ENCODE measurements at places on chromosomes 12 and 14.

DNA sequence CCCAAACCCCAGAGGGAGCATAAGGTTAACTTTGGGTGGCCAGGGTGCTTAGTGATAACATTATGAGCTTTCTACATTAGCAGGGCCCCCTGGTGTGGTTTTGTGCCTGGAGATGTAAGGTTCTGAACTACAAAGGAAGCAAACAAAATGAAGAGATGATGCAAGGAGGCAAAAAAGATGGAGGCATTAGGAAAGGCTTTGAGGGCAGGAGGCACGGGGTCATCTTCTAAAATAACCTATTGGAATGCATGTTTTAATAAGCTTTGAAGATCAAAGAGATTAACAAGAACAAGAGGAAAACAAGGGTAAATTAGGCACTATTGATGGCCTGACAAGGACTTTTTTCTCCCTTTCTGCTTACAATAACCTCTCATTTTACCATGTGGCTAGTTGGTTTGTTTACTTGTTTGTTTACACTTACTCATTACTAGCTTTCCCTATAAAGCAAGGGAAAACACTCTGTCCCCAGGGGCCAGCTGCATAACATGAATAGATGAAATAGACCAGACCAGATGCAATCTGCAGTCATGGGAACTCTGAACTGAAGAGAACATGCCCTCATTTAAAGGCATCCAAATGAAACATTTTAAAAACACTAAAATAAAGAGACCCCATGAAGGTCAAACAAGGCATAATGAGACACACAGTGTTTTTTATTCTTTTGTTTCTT lies 390.3 kb downstream of the DIO2 start:
- DNase-seq = no peak

DNA sequence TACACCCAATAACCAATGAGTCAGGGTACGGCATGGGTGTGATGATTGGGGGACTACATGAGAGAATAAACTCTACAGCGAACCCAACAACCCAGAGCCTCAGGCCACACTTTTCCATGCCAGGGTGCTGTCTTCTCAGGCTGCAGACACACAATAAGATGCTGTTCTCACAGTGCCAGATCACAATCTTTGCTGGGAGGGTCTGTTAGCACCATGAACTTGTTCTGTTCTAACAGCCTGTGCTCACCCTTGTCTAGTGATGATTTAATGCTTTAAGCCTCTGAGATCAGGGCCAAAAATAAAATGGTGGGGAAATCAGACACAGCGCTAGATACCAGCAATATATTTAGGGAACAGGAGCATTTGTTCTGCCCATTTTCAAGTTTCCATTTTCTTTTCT lies 621.9 kb upstream of the TBX3 start:
- DNase-seq = no peak

DNA sequence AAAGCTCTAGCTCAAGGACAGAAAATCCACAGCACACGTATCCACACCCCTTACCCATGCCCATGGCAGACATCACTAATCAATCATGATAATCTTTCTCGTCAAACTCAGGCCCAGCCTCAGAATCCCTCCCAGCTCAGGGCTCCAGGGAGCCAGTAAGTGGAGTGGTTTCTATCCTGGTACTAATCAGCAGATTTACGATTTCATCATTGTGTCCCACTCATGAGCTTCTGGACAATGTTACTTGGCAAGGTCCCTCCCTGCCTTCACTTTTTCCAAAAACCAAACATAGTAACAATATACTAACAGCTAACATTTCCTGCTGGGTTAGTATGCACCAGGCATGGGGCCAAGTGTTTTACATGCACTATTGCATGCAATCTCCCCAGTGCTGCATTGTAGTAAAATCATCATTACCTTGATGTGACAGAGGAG lies 45.8 kb upstream of the NCOR2 start:
- DNase-seq = no peak

- no peak for DNase-seq
Measured at GRCh38 chr12:62576503-62576902, 109.9 kb downstream of the MON2 start.

GRCh38 chr12:88305254-88305890 lies 163.3 kb downstream of the TMTC3 start:
- DNase-seq = no peak

DNA sequence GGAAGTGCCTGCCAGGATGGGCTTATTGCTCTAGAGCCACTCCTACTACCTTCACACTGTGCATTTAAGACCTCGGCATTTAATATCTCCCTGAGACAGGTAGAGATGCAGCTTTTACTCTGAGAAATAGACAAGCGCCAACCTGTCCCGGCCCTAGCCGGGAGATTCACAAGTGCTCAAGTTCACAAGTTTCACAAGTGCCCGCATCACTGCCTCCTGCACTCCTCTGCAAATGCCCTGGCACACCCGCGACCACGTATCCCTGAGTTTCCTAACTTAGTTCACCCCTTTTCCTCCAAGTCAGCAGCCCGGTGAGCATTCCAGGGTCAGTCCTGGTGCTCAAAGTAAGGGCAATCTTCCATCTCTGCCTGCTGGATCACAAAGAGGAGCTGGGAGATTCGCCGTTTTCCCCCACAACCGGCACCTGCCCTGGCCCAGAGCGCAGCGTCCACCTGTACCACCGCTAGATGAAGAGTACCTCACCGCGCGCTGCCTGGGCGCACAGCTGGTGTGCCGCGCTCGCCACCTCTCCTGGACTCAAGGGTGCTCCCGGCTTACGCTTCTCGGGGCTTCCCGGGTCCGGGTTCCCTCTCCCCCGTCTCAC lies 5.0 kb upstream of the SLC38A4 start:
- DNase-seq = no peak

DNA sequence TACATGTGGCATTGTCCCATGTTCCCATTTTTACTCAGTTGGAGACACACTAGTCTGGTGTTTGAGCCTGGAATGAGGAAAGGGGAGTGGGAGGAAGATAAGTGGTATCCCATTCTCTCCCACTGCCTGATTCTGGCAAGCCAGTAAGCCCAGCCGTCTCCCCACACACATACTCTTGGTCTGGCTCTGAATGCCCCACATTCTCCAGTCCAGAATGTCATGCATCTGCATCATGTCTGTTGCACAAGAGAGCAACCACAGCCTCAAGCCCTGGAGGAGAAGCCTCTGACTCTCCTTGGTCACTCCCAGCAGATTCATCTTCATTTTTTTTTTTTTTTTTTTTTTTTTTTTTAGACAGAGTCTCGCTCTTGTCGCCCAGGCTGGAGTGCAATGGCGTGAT lies 48.0 kb downstream of the DRAM1 start:
- DNase-seq = no peak

DNA sequence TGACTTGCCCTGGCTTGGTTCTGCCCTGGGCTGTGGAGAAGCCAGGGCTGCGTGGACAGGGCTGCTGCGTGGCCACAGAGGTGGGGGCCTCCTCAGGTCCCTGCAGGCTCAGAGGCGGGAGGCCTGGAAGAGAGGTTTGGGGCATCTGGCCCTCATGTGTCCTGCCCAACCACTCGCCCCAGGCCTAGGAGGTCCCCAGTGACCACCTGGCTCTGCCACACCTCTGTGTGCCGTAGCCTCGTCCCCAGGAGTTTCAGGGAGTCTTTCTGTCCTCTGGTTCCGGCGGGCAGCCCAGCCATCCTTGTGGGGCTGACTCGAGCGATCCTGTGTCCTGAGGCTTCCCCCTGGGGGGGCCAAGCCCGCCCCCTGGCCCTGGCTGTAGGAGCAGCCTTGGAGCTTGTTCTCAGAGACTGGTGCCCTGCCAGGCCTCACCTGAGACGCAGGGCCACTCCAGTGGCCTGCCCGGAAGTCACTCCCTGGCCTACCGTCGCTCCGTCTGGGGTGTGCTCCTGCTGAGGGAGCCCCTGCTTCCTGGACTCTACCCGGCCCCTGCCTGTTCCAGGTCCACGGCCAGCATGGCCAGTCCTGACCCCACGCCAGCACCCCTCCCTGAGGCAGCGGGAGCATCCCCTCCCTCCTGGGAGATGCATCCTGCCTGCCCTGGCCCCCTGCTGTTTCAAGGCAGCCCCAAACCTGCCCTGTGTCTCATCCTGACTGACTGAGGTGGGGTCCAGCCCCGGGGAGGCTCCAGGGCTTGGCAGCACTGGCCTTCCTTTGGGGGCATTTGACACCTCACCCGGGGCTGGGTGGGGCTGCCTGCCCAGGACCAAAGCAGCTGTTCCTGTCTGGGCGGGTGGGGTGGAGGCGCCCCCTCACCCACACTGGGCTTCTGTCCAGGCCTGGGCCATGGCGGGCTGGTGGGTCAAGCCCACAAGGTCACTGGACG lies 13.9 kb downstream of the ASPG start:
- no peak for DNase-seq

DNA sequence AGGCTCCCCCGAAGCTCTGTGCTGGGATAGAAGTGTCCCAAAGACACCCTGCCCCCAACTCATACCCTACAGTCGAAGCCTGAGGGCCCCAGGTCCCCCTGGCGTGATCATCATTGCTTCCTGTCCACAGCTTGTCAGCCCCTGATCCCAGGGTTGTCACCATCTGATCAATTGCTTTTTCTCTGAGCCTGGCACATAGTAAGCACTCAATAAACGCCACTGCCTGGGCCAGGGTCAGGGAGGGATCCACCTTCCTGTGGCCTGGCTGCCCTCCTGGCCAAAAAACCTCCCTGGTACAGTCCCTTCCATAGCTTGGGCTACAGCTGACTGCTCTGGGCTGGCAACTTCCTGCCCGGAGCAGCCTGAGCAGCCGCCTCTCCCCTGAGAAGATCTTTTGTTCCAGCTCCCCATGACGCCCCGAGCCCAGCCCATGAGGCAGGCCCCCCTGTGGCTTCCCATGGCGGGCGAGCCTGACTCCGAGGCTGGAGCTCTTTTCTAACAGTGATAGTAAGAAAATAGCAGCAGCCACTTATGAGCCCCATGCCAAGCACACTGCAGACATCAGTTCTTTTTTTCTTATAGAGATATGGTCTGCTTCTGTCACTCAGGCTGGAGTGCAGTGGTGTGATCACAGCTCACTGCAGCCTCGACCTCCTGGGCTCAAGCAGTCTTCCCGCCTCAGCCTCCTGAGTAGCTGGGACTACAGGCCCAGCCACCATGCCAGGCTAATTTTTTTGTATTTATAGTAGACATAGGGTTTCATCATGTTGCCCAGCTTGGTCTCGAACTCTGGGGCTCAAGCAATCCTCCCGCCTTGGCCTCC lies 6.5 kb downstream of the SH2B3 start:
- DNase-seq = no peak

DNA sequence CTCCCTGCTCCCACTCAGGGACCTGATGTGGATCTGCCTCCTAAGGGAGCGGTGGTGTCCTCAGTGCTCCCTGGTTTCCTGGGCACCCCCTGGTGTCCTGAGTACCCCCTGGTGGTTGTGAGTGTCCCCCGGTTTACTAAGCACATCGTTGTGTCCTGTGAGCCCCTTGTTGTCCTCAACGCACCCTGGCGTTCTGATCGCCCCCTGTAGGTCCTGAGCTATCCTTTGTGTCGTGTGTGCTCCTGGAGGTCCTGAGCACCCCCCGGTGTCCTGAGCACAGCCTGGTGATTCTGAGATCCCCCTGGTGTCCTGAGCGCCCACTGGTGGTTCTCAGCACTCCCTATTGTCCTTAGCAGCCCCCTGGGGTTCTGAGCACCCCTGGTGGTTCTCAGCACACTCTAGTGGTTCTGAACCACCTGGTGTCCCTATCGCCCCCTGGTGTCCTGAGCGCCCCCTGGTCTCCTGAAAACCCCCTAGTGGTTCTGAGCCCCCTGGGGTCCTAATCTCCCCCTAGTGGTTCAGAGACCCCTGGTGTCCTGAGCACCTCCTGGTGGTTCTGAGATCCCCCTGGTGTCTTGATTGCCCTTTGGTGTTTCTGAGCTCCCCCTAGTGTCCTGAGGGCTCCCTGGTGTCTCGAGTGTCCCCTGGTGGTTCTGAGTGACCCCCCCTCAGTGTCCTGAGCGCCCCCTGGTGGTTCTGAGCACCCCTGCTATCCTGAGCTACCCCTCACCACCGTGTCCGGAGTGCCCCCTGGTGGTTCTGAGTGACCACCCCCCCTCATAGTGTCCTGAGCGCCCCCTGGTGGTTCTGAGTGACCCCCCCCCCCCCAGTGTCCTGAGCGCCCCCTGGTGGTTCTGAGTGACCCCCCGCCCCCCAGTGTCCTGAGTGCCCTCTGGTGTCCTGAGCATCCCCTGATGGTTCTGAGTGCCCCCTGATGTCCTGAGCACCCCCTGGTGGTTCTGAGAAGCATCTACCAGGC lies 615.1 kb downstream of the TMEM121 start:
- peak; percentile 15 for DNase-seq

GRCh38 chr14:68598621-68599447 lies 194.0 kb downstream of the ZFP36L1 start:
- no peak for DNase-seq

DNA sequence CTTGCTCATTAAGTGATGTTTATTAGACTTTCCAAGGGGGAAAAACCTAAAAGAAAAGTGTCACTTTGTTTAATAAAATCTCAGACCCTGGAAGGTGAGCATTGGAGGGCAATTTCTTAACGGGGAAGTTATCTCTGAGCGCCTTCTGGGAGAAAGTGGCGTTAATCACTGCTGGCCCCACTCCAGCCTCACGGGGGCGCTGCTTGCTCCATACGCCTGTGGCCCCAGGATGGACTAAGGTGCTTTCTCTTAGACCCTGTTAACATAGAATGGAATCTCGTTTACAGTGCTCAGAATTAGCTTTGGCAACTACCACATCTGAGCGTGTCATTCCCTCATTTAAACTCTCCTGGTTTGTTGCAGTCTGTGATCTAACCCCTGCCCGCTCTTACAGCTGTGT lies 16.4 kb upstream of the PRIMA1 start:
- DNase-seq = no peak

GRCh38 chr12:4591180-4591687 lies 29.2 kb downstream of the DYRK4 start:
- DNase-seq = no peak

DNA sequence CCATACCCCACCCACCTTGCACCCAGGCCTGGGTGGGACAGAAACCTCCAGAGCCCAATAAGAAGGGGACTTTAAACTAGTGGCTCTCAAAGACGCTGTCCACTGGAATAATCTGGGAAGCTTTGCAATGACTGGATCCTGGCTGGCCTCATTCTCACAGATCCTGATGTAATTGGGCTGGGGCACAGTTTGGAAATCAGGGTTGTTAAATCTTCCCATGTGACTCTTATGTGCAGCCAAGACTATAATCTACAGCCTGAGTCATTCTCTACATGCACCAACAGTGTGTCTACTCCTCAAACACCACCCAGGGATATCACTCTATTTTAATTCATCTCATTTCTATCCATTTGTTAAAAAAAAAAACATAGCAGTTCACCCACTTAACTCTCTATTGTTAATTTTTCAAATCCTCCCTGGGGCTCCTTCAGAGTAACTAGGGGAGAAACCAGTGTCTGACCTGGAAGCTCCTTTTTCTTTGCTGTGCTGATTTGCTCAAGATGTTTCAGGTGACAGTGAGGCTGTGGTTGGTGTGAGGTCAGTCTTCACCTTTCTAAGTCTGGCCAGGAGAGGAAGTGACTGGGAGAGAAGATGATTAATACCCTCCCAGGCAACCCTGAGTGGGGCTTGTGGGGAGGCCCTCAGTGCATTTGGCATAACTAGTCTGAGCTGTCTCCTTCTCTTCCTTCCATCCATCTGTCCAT lies 211.6 kb upstream of the SFSWAP start:
- DNase-seq = no peak

DNA sequence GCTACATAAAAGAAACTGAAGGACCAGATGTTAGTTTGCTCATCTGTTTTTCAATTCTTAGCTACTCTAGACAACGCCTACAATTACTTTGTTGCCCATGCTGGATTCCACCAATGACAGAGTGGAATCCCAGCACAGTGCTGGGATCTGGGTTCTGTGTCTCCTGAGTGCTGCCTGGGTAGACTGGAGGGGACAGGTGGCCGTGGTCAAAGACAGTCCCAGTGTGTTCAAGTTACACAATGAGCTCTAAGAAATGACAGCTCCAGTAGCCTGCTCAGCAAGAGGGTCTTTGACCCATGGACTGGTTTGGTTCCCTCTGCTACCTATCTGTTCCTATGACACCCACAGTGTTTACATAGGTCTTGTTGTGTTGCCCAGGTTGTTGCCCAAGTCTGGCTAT lies 38.5 kb downstream of the C2CD5 start:
- no peak for DNase-seq

Data from CD4-positive, alpha-beta T cell treated with Interleukin-2 at 100 ng/mL for 4 hours (primary cell).